ENCODE measurements at places on chromosomes 3 and 15.

GRCh38 chr3:49513494-49514124 lies 40.7 kb upstream of the BSN start:
- DNase-seq: no peak

- DNase-seq: no peak
These were observed 181.9 kb upstream of the PFN2 start for GRCh38 chr3:150152567-150152966.

DNA sequence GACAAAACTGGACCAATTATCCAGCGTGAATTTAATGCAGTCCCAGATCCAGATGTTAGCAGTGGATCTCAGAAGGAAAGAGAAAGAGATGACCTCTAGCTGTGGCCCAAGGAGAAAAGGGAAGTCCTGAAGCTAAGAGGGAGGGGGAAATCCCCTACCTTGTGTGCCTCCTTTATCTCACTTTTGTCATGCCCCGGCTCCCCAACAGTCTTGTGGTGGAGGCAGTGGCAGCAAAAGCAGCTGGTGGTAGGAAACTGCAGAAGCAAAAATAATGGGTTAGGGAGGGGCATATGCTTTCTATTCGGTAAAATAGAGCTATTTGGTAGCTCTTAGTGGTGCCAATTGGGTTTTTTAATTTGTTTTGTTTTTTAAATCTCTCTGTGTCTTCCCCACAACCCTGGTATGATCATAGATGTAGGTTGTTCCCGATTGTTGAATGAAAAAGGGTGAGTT lies 56.5 kb downstream of the MCTP2 start:
- no peak for DNase-seq

GRCh38 chr15:39427705-39428104 lies 153.2 kb upstream of the THBS1 start:
- DNase-seq: no peak

- DNase-seq: no peak
These were observed 205.5 kb downstream of the STAG1 start for GRCh38 chr3:136546720-136547119.

- DNase-seq: no peak
These were observed 23.5 kb downstream of the FAN1 start for GRCh38 chr15:30927148-30927761.

- DNase-seq: no peak
These were observed 53.6 kb downstream of the RHCG start for GRCh38 chr15:89442671-89443307.

GRCh38 chr3:18681818-18682345 lies 256.7 kb upstream of the SATB1 start:
- DNase-seq: no peak

GRCh38 chr15:78982736-78983135 lies 37.9 kb upstream of the CTSH start:
- no peak for DNase-seq

- no peak for DNase-seq
These were observed 71.7 kb upstream of the ABHD2 start for GRCh38 chr15:89016549-89017041.

DNA sequence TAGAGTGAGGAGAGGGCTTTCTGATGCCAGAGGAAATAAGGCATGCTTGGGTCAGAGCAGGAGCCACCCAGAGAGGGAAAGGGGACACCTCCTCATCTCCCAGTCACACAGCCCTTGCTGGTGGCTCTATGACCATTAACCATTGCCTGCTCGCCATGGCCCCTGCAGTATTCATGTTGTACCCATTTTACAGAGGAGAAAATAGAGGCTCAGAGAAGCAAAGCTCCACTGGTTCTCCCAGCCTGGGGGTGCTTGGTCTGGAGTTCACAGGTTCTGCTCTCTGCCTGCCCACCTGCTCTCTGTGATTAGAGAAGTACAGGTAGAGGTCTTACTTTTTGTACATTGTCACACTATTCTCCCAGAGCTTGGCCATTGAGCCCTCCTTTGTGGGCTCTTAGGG lies 56.2 kb downstream of the LINGO1 start:
- DNase-seq: no peak

GRCh38 chr3:128007033-128007424 lies 45.2 kb upstream of the SEC61A1 start:
- DNase-seq: no peak

GRCh38 chr15:79459666-79460065 lies 27.5 kb downstream of the MINAR1 start:
- DNase-seq: no peak

DNA sequence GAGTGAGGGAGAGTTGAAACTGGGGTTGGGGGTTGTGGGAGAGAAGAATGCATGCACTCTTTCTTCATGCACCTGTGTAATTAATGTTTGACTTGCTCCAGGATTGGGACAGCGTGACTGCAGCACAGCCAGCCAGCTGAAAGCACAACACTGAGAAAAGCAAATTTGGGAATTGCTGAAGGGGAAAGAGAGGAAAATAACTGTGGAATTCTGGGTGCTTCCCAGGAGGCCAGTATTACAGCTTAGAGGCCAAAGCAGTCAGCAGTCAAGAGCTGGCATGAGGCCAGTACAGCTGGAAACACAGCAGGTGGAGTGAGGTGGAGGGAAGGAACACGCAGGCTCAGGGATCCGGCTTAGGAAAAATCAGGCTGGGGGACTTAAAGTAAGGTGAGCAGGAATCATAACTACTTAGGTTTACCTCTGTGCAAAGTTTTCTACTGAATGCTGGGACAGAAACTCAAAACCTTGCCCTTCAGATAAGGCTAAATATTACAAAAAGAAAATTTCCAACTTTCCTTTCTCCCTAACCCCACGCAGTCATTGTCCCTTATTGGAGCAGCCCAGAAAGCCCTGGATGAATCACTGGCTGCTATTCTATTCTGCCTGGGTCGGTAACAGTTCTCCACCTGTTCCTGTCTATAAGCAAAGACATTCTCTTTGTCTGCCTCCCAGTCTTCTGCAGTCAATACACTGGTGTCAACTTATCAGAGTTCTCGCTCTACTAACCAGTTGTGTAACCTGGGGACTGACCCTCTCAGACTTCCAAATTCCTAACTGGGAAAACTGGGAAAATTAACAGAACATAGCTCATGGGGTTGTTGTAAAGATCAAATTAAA lies 167.2 kb downstream of the MAGI1 start:
- no peak for DNase-seq

DNA sequence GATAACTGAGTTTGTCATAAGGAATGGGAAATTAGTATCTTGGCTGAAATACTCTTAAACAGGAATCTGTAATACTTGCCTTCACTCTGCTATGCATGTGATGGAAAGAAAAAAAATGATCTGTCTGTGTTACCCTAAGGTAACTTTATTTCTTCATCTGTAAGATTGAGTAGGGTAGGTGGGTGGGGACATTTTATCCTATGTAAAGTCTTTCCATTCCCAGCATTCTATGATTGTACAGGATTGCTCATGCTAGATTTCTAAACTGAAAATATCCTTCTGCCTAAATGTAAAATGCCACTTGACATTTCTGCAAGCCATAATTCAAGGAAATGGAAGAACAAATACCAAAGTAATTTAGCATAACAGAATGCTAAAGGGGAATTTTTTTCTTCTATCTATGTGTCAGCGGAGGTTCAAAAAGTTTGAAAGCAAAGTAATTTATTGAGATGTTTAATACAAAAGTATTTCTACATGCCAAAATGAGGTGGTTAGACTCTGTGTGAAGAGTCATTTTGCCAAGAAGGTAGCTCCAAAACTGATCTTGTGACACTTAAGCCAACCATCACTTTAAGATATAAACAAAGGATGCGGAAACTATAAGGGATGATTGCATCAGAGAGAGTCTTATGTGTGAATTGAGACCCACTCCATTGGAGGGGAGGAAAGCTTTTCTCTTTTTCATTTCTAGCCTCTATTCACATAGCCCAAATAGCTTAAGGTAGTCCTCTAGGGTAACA lies 46.6 kb upstream of the SERPINI2 start:
- DNase-seq: no peak

DNA sequence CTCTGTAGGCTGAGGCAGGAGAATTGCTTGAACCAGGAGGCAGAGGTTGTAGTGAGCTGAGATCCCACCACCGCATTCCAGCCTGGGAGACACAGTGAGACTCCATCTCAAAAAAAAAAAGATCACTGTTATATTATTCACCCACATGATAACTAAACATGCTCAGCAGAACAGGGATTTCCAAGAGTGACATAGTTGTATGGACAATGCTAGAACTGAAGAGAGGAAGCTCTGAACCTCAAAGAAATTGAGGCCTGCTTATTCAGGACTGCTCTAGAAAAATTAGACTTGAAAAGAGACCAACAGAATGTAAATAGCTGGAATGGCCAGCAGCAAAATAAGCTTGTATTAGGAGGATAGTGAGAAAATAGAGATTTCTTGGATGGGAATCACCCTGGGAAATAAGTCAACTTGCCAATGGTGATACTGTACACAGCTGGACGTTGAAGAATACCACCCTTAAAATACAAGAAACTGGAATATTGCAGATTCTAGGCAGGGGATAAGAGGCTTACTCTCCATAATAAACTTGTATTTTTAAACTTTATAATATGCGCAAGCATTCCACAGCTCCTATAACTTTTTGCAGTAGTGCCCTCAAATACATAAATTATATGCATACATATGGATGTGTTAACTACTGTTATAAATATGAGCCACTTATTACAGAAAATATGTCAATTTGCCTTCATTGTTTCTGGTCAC lies 28.2 kb downstream of the PIK3CB start:
- no peak for DNase-seq

GRCh38 chr3:71984843-71985613 lies 200.1 kb upstream of the PROK2 start:
- DNase-seq: no peak

GRCh38 chr15:53987480-53987879 lies 9.2 kb downstream of the UNC13C start:
- DNase-seq: no peak

DNA sequence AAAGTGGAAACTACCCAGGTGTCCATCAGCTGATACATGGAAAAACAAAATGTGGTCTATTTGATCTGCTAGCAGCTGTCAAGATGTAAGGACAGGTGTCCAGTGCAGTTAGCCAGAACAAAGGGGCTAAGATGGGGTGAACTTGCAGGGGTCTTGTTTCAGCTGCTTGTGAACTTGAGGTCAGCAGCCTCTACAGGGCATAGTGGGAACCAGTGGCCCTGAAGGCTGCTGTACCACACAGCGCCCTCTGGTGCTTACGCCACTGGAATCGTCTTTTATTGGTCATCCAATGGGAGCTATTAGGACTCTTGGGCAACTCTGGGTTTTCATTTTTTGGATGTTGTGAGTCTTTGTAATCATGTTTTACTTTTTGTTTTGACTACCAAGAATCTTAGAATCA lies 62.2 kb upstream of the CTSH start:
- no peak for DNase-seq

DNA sequence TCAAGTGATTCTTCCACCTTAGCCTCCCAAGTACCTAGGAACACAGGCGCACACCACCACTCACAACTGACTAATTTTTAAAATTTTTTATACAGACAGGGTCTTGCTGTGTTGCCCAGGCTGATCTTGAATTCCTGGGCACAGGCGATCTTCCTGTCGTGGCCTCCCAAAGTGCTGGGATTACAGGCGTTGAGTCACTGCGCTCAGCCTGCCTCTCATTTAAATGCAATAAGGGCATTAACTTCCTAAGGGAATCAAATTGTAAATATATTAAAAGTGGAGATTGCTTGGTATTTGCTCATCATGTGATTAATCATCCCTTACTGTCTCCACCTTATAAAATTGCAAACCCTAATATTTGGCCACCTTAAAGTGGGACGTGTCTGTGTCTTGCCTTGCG lies 65.2 kb downstream of the PGPEP1L start:
- no peak for DNase-seq

- DNase-seq: no peak
These were observed 47.4 kb downstream of the TJP1 start for GRCh38 chr15:29774900-29775299.

GRCh38 chr15:68632101-68632500 lies 53.3 kb downstream of the CORO2B start:
- no peak for DNase-seq

DNA sequence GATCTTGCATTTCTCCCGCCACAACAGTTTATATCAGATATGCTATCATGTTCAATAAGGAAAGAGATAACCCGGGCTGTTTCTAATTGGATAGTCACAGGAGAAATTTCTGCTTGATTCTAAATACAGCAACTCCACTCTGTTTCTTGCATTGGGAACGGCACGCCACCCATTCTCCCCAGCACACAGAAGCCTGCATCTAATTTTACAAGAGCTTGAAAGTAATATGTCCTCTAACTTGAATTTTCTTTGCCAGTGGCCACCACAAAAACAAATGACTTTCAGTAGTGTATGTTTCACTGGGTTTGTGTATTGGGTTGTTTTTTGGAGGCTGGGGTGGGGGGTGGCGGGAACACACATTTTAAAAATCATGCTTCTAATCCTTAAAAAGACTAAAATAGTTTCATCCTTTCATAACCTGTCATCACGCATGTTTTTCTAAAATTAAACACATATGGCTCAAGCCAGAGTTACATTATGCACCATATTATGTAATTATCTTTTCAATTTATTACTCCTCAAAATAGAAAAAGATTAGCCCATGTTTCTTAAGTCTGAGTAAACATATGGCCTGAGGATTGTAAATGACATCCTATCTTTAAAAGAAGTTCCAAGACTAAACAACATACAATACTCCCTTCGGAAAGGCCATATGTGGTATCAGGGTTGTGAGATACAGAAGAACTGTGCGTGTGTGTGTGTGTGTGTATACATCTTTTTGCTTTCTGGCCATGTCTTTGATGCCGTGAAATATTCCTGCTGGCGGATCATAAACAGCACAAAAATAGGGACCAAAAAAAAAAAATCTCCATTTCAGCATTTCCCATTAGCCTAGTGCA lies 176.3 kb downstream of the FOXP1 start:
- no peak for DNase-seq

DNA sequence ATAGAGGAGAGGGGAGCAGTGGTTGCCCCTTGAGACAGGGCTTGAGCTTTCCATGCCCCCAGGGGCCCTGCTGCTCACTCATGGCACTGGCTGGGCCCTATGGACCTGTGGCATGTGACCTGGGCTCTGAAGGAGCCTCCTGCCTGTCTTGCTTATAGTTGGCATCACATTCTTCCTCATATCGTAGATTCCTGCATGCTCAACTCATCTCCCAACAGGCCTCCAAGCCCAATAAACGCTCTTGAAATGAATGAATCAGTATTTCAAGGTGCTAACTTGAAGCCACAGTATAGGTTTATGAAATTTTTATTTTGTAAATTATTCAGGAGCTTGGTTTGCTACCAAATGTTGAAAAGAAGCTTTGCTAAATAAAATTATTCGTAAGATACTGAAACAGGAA lies 93.3 kb upstream of the SLC7A14 start:
- no peak for DNase-seq

DNA sequence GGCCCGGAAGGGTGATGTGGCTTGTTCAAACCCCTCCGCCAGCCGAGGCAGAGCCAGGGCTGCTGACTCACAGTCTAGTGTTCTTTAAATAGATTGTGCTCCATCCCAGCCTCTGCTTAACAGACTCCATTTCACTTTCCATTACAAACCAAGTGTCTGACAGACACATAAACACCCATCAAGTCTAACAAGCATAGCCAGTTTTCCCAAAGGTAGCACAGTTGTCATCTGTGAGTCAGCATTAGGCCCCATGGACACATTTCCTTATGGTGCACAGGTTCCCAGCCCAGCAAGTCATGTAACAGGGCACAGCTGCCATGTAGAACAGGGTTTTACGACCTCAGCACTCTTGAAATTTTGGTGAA lies 109.9 kb upstream of the RAP2B start:
- DNase-seq: no peak
